ENCODE measurements at places on chromosomes 7 and 10. TPM values are rescaled to one million over a fixed set of nuclear protein-coding genes. Genes with fewer than 3 reads are reported as not detected.

The BAMBI gene
- total RNA-seq = 12.9 TPM

- no peak for DNase-seq
- H3K27ac ChIP-seq = no peak overlapping the region
- no peaks in the 10 kb centered on the region for H3K27me3 ChIP-seq
- no peak overlapping the region for H3K4me3 ChIP-seq
Observed at GRCh38 chr10:34018129-34018528, 683.7 kb upstream of the NRP1 start.

DNA sequence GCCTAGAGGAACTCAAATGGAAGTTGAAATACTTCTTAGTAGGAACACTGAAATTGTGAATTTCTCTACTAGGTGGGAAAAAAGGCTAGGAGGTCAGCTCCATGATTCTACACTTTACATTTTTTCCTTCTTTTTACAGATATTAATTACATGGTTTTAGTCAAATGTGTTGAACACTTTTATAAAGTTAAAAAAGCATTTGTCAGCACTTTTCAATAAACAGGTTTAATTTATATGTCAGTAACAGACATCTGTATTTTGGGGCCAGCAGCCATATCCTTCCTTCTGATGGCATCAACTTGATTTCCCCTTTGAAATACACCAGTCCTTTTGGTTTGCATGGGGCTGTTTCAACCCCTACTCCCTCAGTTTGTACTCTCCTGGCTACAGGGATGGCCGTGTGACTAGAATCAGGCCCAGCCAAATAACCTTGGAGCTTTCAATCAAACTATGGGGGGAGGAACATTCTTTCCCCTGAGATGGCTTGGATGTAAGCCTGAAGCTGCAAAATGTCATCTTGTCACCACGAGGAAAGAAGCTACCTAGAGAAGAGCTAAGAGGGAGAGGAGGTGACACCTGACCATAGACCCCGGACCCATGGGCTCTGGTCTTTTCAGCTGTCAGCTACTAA is 171.0 kb upstream of the NEBL start:
- H3K27me3 ChIP-seq = no peaks in the 10 kb centered on the region
- H3K4me3 ChIP-seq = no peak overlapping the region
- no peak for DNase-seq
- H3K36me3 ChIP-seq = no peaks in the 10 kb centered on the region

DNA sequence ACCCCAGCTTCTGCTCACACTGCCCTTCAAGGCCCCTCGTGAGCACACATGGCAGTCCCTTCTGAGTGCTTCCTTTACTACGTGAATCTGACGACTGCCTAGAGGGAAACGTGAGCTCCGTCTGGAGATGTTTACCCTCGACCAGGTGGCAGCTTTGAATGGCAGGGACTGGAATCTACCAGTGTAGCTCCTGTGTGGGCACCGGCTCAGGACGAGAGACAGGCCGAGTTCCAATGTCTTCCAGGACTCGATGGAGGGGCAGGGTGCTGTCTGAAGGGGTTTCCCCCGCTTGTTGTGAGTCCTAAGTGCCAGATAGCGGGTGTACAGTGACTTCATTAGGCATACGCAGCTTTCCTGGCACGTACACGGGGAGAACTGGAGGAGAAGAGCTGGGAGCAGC is 229.9 kb downstream of the ADARB2 start:
- no peak overlapping the region for H3K27ac ChIP-seq
- no peaks in the 10 kb centered on the region for H3K36me3 ChIP-seq
- H3K4me1 ChIP-seq = no peaks in the 10 kb centered on the region
- H3K27me3 ChIP-seq = no peaks in the 10 kb centered on the region
- no peak overlapping the region for H3K4me3 ChIP-seq
